A172 (cell line): ENCODE measurements at places on chromosomes 4 and X. TPM values are rescaled to one million over a fixed set of nuclear protein-coding genes. Genes with fewer than 3 reads are reported as not detected.

Gene MTNR1A
- total RNA-seq: not detected in 2 replicates

Gene ADAM29
- not detected in 2 replicates for total RNA-seq

Gene PCSK1N
- 15.3 and 16.5 TPM in 2 replicates for total RNA-seq

Gene CPZ
- total RNA-seq: 3.1 TPM in 2 replicates

Gene WDR17
- 2.5 and 3.3 TPM in 2 replicates for total RNA-seq

Gene ITM2A
- total RNA-seq: not detected in 2 replicates

Gene SLC4A4
- total RNA-seq: not detected in 2 replicates

Gene NPY5R
- total RNA-seq: not detected in 2 replicates

DNA sequence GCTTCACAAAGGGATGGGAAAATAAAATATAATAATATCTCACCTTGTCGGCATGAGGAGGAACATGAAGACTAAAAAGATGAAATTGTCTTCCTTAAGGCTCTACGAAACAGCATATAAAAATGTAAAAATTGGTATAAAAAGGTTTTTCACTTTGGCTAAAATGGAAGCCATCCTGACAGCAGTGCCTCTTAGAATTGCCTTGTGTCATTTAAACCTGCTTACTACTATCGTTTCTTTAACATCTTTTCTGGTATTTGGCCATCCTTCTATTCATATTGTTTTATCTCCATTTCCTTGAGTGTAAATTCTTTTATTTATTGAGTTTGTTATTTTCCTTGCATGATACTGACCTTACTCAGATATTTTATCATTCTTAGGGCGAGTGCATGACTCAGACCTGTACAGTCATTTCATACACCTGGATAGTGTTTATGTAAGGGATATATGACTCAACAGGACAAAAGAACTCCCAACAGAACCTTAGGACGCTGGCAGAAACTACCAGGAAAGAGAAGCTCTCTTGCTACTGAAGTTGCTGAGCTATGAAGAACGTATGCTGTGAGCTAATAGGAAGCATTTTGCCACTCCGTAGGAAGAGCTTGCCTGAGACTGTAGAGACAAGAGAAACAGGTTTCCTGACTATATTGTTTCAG lies 5.8 kb upstream of the CDKN2AIP start:
- peak; percentile 94 for DNase-seq

DNA sequence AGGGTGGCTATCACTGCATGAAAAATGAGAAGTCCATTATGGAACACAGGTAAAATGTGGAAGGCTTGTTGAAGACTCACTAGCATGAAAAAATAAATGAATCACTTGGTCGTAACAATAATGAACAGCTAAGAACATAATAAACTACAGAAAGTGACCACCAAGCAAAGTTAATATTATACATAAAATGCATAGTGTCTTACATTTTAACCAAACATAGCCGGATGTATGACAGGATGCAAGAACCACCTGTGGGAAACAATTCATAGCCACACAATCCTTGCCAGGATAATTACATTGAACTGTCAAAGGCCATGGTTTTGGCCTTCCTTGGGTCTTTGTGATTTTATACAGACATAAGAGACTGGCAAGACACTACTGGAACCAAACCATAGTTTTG lies 81.9 kb upstream of the ATXN3L start:
- DNase-seq: no peak

- DNase-seq: no peak
These were observed 51.2 kb upstream of the MTNR1A start for GRCh38 chr4:186606591-186606992.

GRCh38 chr4:167034983-167035382 lies 199.3 kb downstream of the SPOCK3 start:
- DNase-seq: no peak

DNA sequence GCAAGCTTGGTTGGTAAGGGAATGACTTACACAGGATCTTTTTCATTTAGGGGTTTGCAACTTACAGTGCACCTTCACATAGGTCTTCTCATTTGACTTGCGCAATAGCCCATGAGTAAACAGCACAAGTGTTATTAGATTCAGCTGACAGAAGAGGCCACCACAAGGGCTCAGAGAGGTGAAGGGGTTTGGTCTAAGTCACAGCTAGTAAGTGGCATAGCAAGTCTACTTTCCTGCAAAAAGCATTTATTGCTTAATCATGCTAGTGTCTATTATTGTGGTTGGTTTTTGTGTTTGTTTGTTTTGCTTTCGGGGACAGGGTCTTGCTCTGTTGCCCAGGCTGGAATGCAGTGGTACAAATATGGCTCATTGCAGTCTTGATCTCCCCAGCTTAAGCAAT lies 83.3 kb downstream of the SPRY1 start:
- no peak for DNase-seq

DNA sequence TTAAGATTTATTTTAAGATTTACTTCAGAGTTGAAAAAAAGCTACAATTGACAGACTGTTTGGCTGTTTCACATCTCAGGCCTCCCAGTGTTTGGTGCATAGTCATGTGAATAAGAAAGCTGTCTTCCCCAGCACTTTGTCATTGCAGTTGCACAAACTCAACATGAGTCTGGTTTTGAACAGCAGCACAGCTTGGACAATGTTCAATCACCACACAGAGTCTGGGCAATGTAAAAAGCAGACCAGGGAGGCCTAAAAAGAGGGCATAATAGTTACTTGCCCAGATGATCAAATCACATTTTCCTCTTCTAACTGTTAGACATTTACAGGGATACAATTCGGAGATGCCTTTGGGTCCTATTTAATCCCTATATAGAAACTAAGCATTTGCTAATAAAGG lies 1055.0 kb downstream of the RPA4 start:
- no peak for DNase-seq

GRCh38 chrX:129651756-129652564 lies 2.8 kb downstream of the APLN start:
- DNase-seq: no peak

DNA sequence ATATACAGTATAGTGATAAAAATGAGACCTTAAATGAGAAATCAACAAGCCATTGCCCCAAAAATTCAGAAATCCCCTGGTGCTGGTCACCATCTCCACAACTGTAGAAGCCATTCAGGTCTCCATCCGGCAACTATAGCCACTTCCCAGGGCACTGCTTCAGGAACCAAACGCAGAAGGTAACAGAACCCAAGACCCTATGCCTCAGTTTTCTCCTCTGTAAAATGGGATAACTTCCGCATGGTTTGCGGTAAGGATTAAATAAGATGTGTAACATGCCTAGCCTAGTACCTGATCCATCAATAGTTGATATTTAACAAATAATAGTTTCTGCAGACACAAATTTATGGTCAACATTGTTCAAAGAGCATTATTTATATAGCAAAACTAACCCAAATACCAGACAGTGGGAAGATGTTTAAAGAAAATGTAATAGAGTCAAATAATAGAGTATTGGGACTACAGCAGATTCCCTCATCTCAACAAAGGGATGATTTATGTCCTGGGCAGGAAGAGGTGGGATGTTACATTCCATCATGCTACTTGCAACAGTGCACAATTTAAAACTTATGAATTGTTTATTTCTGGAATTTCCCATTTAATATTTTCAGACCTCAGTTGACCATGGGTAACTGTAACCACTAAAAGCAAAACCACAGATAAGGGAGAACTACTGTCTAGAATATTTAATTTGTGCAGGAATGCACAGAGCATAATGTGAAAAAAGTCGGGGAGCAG lies 30.0 kb downstream of the IRF2 start:
- DNase-seq: peak; percentile 9

DNA sequence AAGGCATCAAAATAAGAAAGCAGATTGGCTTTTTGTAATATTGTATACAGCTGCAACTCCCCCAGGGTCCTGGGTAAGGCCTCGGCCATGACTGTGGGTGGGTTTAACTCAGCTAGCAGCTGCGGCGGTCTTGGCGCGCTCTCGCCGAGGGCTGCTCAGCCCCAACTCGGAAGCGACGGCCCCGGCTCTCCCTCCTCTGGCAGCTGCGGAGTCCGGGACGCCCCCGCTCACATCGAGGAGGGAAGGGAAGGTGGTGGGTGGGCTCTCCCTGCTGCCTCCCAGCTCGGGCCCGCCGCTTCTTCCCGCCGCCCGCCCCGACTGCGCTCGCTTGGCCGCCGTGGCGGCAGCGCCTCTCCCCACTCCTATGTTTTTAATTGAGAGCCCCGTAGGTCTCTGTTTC lies 51.2 kb downstream of the GPR50 start:
- DNase-seq: no peak

DNA sequence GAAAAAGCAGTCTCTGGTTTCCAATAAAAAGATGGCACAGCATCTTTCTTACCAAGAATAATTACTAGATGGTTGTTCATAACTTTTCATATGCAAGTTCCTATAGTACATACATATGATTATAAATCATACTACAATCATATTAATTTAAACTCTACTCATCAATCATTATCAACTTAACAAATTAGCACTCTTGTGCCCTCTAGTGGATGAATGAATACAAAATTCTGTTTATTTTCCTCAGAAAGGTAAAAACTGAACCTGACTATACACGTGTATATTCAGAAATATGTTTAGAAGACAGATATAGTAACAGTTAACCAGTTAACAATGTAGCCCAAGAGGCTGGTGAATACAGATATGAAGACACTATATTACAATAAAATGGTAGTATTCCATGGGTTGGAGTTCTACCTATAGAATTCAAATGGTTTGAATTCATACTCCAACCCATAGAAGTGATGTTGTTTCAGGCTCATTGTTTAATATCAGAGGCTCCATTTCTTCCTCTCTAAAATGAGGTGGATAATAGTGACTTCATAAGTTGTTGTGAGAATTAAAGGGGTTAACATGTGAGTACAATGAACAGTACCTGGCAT lies 100.0 kb downstream of the ADAMTS3 start:
- peak; percentile 1 for DNase-seq

GRCh38 chr4:79250887-79251286 lies 75.0 kb downstream of the NAA11 start:
- DNase-seq: no peak

- no peak for DNase-seq
These were observed 36.3 kb upstream of the UGT8 start for GRCh38 chr4:114562176-114562904.

DNA sequence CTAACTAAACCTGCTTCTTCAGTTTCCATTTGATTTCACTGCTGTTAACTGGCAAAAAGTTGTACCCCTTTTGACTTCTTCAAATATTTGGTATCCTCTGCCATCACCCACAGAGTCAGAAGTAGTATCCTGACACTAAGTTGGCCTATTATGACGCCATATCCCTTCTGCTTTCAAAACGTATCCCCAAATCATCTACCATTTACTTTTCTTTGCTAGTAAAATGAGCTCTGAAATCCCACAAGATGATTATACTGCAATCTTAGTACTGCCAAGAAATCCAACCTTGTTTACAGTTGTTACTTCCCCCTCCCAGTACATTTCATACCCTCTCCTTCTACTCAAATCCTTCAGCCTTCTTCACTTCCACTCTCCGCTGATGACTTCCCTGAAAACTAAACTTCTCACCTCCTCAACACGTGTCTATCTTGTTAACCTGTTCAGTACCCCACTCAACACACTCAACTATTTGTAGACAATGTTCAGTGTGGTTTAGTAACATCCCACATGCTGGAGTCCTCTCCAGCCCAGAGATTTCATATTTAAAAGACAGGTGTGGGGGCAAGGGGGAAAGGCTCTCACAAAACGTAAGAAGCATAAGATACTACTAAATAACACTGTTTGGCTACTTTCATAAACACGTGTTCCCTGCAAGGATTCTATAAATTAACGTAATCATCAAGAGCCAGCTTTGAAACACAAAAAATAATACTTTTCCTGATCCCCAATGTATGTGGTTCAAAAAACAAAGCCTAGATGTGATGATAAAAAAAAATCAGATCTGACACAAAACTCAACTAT lies 1.3 kb downstream of the NAF1 start:
- DNase-seq: no peak

GRCh38 chr4:148790691-148791090 lies 348.5 kb upstream of the NR3C2 start:
- DNase-seq: peak; percentile 70

DNA sequence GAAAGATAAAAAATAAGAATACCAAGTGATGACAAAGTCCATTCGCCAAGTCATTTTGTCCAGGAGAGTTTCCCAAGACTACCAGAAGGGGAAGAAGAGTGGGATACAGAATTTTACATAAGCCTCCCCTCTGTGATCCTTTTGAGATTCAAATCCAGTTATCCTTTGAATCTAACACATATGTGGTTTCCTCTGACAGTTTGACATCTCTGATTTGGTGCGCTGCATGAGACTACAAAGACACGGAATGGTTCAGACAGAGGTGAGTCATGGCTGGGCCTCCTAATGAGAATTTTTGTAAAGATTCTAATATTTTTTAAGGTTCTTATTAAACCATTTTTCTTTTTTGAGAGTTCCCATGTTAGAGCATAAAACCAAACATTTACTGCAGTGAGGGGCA lies 38.3 kb downstream of the SLC10A6 start:
- DNase-seq: no peak

DNA sequence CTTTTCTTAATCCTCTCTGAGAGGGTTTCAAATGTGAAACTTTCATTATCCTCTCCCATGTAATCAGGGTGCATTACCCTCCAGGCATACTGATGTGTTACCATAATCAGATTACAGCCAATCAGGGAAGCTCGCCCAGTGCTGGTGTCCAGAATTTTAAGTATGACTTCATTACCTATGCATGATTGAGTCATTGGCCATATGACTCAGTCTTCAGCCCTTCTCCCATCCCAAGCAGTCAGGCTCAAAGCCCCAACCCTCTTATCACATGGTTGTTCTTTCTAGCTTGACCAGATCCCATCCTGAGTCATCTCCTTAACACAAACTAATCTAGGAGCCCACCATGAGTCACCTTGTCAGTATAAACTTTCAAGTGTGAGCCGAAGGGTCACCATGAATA lies 1668.1 kb upstream of the AGA start:
- peak; percentile 95 for DNase-seq

GRCh38 chr4:68905939-68906779 lies 45.4 kb downstream of the UGT2A3 start:
- no peak for DNase-seq

- DNase-seq: peak; percentile 55
These were observed 433 bp downstream of the MMAA start for GRCh38 chr4:145619639-145619996.

DNA sequence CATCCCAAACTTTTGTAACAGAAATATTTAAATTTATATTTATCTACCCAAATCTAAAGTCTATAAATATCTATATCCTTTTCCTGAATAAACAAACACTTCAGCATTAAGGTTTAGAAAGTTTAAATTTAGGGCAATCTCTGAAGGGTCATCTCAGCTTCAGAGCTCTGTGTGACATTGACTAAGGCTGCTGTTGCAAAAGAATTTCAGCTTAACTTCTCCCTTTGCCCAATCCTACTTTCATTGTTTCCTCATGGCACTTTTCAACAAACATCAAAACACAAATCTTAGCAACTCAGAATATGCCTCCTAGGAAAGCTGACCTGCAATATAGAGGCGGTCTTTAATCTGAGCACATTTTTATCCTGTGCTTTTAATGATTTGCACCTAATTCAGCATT lies 79.7 kb upstream of the BANK1 start:
- no peak for DNase-seq
